Stimulated activated CD4-positive, alpha-beta T cell treated with anti-CD3 and anti-CD28 coated beads, TNF-alpha, amount 100 ng/mL, for 24 hours (primary cell): ENCODE measurements at places on chromosomes 12 and 14.

DNA sequence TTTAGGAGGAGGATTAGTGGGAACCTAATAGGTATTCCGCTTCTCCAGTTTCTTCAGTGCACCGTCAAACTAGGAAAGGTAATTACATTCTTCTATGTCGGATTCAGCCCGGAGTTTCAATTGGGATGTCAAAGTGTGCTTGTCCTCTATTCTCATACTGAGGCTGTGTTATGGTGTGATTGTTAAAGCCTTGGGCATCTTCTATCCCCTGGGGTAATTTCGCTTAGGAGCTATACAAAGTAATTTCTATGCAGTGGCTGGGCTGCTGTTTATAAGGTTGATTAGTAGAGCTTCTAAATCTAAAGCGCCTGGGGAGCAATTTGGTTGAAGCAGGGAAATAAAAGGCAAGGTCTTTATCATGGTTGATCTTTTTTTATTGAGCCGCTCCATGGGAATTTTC, 399.6 kb downstream of the ZFP36L1 start:
- DNase-seq = no peak

GRCh38 chr14:102525219-102525928, 15.8 kb upstream of the ANKRD9 start:
- no peak for DNase-seq

GRCh38 chr12:29893002-29893401, 109.3 kb upstream of the TMTC1 start:
- no peak for DNase-seq

GRCh38 chr14:56559182-56559581, 20.4 kb upstream of the TMEM260 start:
- DNase-seq = no peak

- DNase-seq = no peak
These were observed 876.0 kb upstream of the FBXO33 start for GRCh38 chr14:40308240-40308639.

GRCh38 chr12:38983117-38983571, 77.8 kb upstream of the CPNE8 start:
- no peak for DNase-seq

- no peak for DNase-seq
These were observed 92.4 kb downstream of the CIT start for GRCh38 chr12:119784673-119785072.

DNA sequence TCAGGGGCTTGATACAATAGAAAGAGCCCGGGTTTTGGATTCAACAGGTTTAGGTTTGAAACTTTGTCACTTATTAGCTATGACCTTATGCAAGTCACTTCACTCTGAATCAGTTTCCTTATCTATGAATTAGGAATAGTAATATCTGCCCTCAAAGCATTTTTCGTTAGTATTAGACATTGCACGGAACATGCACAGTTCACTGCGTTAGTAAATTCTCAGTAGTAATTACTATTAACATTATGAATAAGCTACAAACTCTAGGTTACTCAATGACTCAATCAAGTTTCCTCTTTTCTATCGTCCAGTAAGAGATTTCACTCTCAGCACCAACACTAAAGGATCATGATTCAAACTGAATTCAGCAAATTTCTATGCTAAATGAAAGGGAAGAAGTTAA, 150.3 kb downstream of the CEP83 start:
- no peak for DNase-seq

DNA sequence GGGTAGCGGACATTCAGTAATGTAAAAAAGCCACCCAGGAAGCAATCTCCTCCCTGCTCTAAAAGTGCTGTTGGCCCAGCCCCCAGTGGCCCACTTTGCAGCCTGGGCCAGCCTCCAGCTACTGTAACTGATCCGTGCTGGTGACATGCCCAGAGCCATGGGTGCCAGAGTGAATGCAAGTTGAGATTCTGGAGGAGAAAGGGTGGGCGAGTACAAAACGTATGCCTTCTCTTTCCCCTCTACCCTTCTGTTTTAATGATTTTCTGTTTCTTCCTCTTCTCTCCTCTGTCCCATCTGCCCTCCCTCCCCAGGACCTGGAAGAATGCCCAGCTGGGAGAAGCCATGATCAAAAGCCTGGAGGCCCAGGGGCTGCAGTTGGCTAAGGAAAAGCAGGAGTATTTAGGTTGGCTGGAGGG, 16.9 kb downstream of the PLEKHD1 start:
- DNase-seq = no peak

DNA sequence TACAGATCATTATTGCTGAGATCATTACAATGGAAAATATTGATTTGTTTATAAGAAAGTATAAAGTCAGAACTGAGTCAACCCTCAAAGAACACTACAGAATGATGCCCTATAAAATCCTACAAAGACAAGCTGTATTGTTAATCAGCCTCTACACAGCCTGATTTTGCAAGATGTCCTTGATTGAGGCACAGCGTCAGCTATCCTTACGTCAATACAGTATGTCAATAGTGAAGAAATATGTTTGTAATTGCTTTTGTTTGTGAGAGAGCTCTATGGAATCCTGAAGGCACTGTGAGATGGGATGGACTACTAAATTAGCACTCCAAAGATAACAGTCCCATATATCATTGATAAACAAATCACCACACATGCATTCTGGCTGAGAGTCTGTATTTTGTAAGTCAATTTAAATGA, 70.7 kb downstream of the RASSF9 start:
- no peak for DNase-seq

GRCh38 chr12:121128908-121129810, 3.5 kb upstream of the P2RX7 start:
- peak; percentile 59 for DNase-seq

GRCh38 chr12:124583854-124584253, 16.4 kb upstream of the NCOR2 start:
- DNase-seq = no peak

DNA sequence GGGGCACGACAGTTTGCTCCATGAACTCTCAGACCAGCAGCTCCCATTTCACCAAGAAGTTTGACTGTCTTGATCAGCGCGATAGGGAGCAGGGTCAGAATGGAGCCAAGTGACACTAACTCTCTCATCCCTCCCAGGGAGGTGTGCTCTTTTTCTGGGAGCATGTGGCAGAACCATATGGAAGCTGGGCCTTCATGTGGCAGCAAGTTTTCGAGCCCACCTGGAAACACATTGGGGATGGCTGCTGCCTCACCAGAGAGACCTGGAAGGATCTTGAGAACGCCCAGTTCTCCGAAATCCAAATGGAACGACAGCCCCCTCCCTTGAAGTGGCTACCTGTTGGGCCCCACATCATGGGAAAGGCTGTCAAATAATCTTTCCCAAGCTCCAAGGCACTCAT, 24.0 kb downstream of the ITGA7 start:
- no peak for DNase-seq

- no peak for DNase-seq
These were observed 458.3 kb downstream of the BTG1 start for GRCh38 chr12:91687052-91688017.

DNA sequence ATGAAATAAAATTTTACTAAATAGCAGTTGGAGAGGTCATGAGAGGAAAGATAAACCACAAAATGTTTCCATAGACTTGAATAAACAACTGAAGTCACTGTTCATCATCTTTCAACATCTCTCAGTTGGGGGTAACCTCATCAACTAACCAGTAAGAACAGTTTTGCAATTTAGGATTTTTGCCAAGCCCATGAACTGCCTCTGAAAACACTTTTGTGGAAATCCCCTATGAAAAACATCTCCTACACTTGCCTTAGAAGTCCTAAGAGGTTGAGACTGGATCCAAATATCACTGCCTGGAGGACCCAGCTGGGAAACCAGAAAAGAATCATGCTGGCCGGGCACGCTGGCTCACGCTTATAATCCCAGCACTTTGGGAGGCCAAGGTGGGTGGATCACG, 273.1 kb downstream of the C12orf50 start:
- no peak for DNase-seq

GRCh38 chr12:34403706-34404376, 381.5 kb downstream of the ALG10 start:
- no peak for DNase-seq

- no peak for DNase-seq
These were observed 244.2 kb downstream of the CACNA1C start for GRCh38 chr12:2297004-2297403.

DNA sequence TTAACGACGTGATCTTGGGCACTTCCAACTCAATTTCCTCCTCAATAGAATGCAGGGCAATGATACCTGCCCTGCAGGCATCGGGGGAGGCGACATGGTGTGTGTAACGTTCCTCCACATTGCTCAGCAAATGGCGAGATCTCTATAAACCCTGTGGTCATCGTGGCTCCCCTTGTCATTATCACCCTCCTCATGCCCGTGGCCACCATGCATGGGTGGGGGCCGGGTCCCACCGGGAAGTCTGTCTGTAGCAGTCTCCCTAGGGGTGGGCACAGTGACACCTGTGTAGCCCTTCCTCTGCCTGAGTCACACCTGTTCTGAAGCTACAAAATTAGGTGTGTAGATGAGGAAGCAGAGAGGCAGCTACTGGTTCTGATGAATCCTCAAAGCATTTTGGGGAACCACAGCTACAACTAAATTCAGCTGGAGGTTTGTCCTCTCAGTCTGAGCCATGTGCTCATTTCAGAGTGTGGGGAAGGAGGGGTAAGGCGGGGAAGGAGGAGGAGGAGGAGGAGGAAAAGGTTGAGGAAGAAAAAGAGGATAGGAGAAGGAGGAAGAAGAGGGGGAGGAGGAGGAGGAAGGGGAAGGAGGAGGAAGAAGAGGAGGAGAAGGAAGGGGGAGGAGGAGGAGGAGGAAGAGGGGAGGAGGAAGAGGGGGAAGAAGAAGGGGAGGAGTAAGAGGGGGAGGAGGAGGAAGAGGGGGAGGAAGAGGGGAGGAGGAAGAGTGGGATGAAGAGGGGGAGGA, 11.0 kb upstream of the CACNA2D4 start:
- DNase-seq = no peak

GRCh38 chr12:52020539-52021336, 14.0 kb downstream of the TAMALIN start:
- peak; percentile 57 for DNase-seq

DNA sequence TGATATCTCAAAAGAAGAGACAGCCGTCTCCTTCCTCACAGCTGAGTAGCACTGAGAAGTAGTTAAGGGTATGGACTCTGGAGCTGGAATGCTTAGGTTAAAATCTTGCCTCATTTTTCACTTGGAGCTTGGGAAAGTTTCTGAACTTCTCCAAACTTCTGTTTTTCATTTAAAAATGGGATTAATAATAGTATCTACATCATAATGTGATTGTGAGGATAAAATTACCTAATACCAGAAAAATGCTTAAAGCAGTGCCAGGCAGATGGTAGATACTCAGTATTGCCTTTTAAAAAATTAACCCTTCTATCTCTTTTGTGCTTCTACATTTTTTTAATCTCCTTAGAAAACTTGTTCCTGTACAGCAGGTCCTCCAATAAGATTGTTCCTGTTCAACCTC, 63.1 kb downstream of the A2M start:
- DNase-seq = no peak

GRCh38 chr14:95515596-95516552, 576 bp downstream of the SYNE3 start:
- peak; percentile 85 for DNase-seq

DNA sequence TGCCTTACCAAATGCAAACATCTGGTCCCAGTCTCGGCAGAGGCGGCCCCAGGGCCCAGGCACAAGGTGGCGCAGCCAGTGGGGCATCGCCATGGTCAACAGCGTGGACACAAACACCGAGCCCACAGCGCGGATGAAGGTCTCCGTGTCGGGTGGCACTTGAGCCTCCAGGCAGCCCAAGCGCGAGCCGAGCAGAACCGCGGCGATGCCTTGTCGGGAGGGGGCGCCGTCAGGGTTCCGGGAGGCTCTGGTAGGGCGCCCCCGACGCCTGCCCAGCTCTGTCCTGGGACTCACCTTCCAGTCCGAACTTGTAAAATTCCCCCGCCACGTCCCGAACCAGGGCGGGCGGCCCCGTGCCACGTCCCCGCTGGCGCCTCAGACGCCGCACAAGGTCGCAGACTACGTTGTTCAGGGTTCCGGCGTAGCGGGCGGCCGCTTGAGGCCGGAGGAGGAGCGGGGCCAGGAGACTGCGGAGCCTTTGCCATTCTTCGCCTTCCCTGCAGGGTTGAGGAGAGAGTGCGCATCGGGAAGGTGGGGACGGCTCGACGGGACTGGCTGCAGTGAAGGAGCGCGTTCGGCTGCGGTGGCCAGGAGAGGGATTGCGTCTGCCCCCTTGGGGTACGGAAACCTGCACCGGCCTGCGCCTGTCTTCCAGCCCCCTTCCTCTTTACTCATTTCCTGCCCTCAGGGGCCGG, 1.7 kb downstream of the CYP27B1 start:
- peak; percentile 68 for DNase-seq

- no peak for DNase-seq
These were observed 64.2 kb downstream of the ADCK1 start for GRCh38 chr14:77864085-77864484.

DNA sequence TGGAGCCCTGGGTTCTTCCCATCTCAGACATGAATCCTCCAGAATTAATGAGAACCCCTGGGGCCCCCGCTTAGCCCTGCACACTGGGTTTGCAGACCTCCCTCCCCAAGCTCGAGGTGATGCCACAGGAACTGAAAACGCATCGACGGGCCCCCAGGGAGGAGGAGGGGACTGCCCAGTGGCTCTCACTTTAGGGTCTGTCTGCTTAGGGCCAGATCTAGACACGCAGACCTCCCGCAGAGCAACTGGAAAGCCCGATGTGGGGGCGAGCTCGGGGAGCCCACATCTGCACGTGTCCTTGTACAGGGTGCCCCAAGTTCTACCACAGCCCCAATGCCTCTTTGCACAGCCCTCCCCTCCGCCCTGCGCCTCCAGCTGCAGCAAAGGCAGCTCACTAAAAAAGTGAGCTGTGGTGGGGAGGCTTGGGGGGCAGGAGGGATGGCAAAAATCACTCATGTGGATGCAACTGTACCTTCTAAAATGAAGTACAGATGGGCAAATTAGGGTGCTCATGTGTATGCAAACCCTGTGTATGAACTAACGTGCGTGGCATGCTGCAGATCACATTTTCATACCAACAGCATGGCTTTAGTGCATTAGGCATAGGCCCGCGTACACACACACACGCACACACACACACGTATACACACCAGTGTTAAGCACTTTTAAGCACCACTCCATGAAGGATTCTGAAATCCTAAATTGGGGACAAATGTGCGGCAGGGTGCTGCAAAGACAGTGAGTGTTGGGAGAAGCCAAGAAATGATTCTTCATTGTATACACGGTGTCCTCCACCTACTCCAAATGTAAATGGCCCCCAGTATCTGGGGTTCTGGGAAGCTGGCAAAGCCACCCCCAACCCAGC, 99.9 kb upstream of the MAP1LC3B2 start:
- no peak for DNase-seq

- DNase-seq = no peak
These were observed 42.8 kb downstream of the PRMT8 start for GRCh38 chr12:3533703-3534386.

DNA sequence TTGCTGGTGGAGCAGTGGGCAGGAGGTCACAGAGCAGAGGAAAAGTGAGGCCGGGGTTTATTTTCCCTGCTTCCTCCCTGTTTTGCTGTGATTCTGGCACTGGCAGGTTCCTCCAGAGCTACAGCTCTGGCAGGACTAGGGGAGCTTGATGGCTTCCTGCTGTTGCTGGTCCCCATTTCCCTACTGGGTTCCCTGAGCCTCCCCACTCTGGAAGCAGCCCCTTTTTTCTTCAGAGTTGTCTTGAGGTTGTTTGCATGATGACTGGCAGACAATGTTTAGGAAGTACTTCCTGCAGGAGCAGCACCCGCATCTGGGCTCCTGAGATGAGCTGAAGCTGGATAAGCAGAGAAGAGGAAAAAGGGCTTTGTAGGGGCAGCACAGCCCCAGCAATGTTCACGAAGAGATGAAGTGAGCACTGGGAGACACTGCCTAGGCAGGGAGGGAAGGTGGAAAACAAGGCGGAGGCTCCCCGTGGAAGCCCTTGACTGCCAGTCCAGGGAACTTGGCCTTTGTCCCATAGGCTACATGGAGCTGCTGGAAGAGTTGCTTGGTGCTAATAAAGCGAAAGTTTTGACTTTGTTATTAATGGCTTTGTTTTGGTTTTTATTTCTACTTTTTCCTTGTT, 126.9 kb downstream of the SLC38A6 start:
- DNase-seq = no peak
